Temporal lobe (tissue), 4 donors: ENCODE measurements at places on chromosomes 13 and 19. TPM values are rescaled to one million over a fixed set of nuclear protein-coding genes. Genes with fewer than 3 reads are reported as not detected.

KLK2 gene
- not detected for total RNA-seq

CEACAM4 gene
- total RNA-seq, result not detected

MBD3L3 gene
- not detected for total RNA-seq

FAAP24 gene
- 1.5 TPM for total RNA-seq

SPACA4 gene
- total RNA-seq, result not detected

GJB2 gene
- total RNA-seq, result 4.4 TPM

ZNF98 gene
- total RNA-seq, result 0.98 TPM

TUBA3C gene
- total RNA-seq, result not detected

FARP1 gene
- 79.2 TPM for total RNA-seq

MEDAG gene
- total RNA-seq, result 0.49 TPM

SYMPK gene
- 21.4 TPM for total RNA-seq

TUBB4A gene
- total RNA-seq, result 116 TPM

TEX26 gene
- total RNA-seq, result 0.74 TPM

TTC9B gene
- total RNA-seq, result 32.0 TPM

DAND5 gene
- not detected for total RNA-seq

SYCN gene
- total RNA-seq, result not detected

CLDND2 gene
- total RNA-seq, result not detected

NPHS1 gene
- 0.25 TPM for total RNA-seq

FGF9 gene
- 12.5 TPM for total RNA-seq

SIGLEC8 gene
- 1.2 TPM for total RNA-seq

IGFL3 gene
- not detected for total RNA-seq

C19orf33 gene
- total RNA-seq, result 1.2 TPM

RCBTB1 gene
- total RNA-seq, result 11.3 TPM

IGFL2 gene
- not detected for total RNA-seq

WDR88 gene
- not detected for total RNA-seq

PEG3 gene
- total RNA-seq, result 38.1 TPM

LRG1 gene
- total RNA-seq, result 0.25 TPM

ZNF723 gene
- not detected for total RNA-seq

BRME1 gene
- total RNA-seq, result 14.8 TPM

KCNRG gene
- 11.8 TPM for total RNA-seq

TBXA2R gene
- 0.25 TPM for total RNA-seq

RNF225 gene
- not detected for total RNA-seq

KLK10 gene
- total RNA-seq, result not detected

NAPSA gene
- total RNA-seq, result 0.25 TPM

P2RY11 gene
- 3.4 TPM for total RNA-seq

ZIC2 gene
- total RNA-seq, result 4.4 TPM

CAPN12 gene
- total RNA-seq, result 0.25 TPM

BEST2 gene
- total RNA-seq, result under 0.01 TPM

YJEFN3 gene
- total RNA-seq, result 3.0 TPM

CD70 gene
- total RNA-seq, result not detected

HCN2 gene
- 9.1 TPM for total RNA-seq

FPR1 gene
- 1.2 TPM for total RNA-seq

FGF22 gene
- total RNA-seq, result 0.25 TPM

F10 gene
- total RNA-seq, result 0.74 TPM

ACP7 gene
- total RNA-seq, result not detected

KANK3 gene
- total RNA-seq, result 2.2 TPM

KLK14 gene
- total RNA-seq, result not detected

OVOL3 gene
- total RNA-seq, result not detected

CCDC70 gene
- not detected for total RNA-seq

IL11 gene
- total RNA-seq, result under 0.01 TPM

UFM1 gene
- 89.0 TPM for total RNA-seq

DMKN gene
- total RNA-seq, result 0.49 TPM
